ENCODE measurements at places on chromosomes 4 and X. TPM values are rescaled to one million over a fixed set of nuclear protein-coding genes. Genes with fewer than 3 reads are reported as not detected.

GRCh38 chr4:39597695-39598381 lies 40.8 kb downstream of the SMIM14 start:
- DNase-seq, result no peak

DNA sequence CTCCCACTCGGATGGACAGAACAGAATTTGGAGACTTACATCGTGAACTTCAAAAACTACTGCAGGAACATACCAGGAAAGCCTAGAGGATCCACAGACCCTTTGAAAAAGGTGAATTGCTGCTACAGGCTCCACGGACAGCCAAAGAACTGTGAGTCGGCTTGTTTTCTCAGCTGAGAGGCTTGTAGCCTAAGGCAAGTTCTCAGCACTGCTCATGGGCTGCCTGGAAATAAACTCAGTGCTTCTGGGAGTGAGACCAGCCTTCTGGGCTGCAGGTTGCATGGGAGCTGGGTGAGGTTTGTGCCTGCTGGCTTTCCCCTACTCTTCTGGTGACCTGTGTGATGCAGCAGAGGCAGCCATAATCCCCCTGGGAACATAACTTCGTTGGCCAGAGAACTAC lies 1397.6 kb downstream of the FAM133A start:
- no peak for DNase-seq

- no peak for DNase-seq
These were observed 68.3 kb downstream of the SLIT2 start for GRCh38 chr4:20319825-20320612.

- DNase-seq, result no peak
These were observed 12.2 kb downstream of the SPOCK3 start for GRCh38 chr4:167222099-167222498.

DNA sequence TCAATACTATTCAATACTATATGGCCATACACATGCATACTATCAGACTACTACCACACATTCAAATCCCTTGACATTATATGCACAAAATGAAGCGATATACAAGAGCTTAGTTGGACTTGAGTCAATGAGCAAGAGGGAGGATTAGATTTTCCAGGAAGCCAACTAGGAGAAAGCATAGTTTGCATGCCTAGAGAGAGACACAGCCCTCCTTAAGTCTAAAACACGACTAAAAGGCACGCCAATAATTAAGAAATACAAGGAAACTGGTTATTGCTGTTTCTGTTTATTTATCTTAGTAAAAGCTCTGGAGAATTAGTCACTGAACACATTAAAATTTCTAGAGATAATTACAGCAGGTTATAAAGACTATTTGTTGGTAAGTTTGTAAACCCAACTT lies 21.8 kb downstream of the MBNL3 start:
- no peak for DNase-seq

DNA sequence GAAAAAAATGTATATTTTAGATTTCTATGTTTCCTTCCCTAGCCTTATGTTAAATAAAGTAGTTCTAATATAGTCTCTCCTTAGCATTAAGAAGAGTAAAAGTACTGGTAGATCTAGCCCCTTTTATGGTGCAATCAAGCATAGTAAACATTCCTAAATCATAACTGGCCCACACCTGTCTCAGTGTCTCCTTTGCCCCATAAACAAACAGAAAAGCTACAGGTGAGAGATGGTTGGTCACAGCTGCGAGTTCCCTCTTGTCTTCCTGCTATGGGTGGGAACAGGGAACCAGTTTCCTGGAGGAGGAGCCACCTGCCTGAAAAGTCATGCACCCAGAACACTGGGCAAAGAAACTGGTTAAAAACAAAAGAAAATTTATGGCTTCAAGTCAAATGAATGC lies 16.6 kb downstream of the SOWAHB start:
- no peak for DNase-seq

The NLGN3 gene
- total RNA-seq, result 0.22 TPM

The PFKFB1 gene
- not detected for total RNA-seq

The MBNL3 gene
- 0.17 TPM for total RNA-seq

All from A172 (cell line).